DMS79 (cell line): ENCODE measurements at places on chromosomes 12 and 14.

DNA sequence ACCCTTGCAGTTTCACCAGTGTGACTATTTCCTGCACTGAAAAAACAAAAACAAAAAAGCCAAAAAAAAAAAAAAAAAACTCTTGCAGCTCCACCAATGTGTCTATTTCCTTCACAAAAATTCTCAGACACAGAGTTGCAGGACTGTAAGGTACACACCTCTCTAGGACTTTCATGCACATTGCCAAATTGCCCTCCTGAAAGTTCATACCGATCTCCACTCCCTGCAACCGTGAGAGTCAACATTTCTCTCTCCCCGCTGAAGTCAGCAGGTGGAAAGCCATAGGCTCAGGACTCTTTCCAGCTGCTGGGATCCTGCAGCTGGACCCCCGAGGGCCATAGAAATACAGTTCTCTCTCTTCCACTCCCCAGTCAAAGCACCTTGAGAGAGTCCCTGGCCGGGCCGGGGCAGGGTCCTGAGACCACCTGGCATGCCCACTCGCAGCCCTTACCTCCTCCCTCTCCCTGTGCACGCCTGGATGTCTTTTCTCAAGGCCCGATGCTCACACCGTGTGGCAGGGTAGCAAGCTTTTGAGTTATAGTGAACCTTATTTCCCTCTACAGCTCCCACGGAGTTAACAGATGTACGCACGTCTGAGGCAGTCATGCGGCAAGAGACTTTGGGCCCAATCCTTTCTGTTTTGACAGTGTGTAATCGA lies 23.6 kb downstream of the MMAB start:
- DNase-seq: no peak

DNA sequence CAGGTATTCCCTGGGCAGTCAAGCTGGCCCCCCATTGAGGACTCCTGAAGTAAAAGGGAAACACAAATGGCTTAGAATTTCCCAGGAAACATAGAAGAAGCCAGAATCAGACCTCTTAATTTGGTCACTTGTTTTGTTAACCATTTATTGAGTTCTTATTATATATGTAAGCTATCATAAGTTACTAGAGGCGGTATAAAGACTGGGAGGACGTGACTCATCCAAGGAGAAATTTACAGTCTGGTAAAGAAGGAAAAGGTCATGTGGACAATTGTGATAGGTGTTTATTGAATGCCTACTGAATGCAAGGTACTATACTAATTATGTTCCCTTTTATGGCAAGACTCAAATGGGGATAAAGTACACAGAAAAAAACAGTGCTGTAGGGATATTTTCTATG lies 146.7 kb downstream of the DYRK2 start:
- no peak for DNase-seq

GRCh38 chr12:124550123-124551089 lies 17.0 kb downstream of the NCOR2 start:
- DNase-seq: no peak

DNA sequence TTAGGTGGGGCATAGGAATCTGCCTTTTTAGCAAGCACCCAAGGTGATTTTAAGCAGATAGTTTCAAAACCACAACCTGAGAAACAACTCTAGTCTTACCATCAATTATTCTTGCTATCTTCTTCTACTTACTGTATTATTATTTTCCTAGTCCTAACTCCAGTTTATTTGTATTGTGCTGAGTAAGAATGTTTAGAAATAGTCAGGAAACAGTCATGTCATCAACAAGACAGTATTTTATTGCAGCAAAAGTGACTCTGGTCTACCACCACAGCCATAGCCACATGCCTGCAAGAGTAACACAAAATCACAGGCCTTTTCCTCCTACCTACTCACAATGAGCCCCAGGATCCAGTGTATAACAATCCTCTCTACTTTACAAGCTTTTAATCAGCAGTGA lies 46.3 kb upstream of the FLRT2 start:
- DNase-seq: no peak

GRCh38 chr12:5710260-5710878 lies 234.7 kb downstream of the ANO2 start:
- no peak for DNase-seq

- no peak for DNase-seq
Observed at GRCh38 chr12:95343461-95344230, 126.0 kb downstream of the VEZT start.
